ENCODE measurements at places on chromosomes 5 and 9. TPM values are rescaled to one million over a fixed set of nuclear protein-coding genes. Genes with fewer than 3 reads are reported as not detected.
A peak's percentile ranks its signal among the peaks of the same experiment; 100 is the strongest.

- H3K4me1 ChIP-seq: no peaks in the 10 kb centered on the region
- DNase-seq: no peak
- no peaks in the 10 kb centered on the region for H3K36me3 ChIP-seq
- H3K27me3 ChIP-seq: no peaks in the 10 kb centered on the region
These were observed 457.0 kb upstream of the ZNF462 start for GRCh38 chr9:106405871-106406435.

AGXT2 gene
- not detected for total RNA-seq

PKD2L2 gene
- not detected for total RNA-seq

NRARP gene
- 13.0 TPM for total RNA-seq

GRCh38 chr5:180305481-180305880 lies 13.6 kb upstream of the MAPK9 start:
- peaks cover 5% of the 10 kb centered on the region for H3K36me3 ChIP-seq
- no peak overlapping the region for H3K27ac ChIP-seq
- no peaks in the 10 kb centered on the region for H3K27me3 ChIP-seq

LCN2 gene
- total RNA-seq: 9.0 TPM

GRCh38 chr5:176466245-176466871 lies 18.2 kb downstream of the FAF2 start:
- H3K4me3 ChIP-seq: no peak overlapping the region
- H3K27me3 ChIP-seq: no peaks in the 10 kb centered on the region
- DNase-seq: no peak
- no peaks in the 10 kb centered on the region for H3K36me3 ChIP-seq

PCDHA9 gene
- total RNA-seq: 1.2 TPM

GRCh38 chr9:18861609-18862544 lies 171.1 kb downstream of the SAXO1 start:
- no peak overlapping the region for H3K27ac ChIP-seq
- no peaks in the 10 kb centered on the region for H3K36me3 ChIP-seq
- no peak overlapping the region for H3K4me3 ChIP-seq

MEF2C gene
- total RNA-seq: 34.6 TPM

DNA sequence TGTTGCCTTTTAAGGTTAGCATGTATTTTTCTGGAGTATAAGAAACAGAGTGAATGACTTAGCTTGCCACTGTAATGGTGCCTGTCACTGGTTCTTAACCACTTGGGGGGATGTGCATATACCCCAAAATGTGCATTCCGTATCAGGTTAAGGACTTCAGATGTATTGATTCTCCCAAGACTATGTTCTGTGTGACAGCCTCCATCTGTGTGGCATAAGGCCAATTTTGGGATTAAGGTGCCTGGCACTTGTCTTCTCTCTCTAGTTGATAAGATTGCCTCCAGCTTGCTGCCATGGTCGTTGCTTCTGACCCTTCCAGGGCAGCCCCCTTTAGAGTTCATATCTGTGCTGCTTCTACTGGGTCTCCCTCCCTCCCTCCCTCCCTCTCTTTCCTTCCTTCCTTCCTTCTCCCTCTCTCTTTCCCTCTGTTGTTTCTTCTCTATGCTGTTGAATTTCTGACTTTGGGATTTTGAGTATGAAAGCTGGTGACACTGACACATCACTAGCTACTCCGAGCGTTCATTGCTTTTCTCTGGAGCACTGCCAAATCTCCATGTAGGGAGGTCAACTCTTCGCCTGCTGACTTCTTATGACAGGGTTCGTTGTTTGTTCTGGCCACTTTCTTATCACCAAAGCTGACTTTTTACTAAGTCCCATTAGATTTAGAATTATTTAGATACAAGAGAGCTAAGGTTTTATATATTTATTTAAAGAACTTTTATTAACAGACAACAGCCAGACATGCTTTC lies 31.0 kb downstream of the TNFAIP8 start:
- H3K4me3 ChIP-seq: no peak overlapping the region
- H3K4me1 ChIP-seq: peaks cover 23% of the 10 kb centered on the region
- DNase-seq: peak; percentile 32
- H3K27ac ChIP-seq: no peak overlapping the region
- no peaks in the 10 kb centered on the region for H3K36me3 ChIP-seq
- H3K27me3 ChIP-seq: no peaks in the 10 kb centered on the region

DNA sequence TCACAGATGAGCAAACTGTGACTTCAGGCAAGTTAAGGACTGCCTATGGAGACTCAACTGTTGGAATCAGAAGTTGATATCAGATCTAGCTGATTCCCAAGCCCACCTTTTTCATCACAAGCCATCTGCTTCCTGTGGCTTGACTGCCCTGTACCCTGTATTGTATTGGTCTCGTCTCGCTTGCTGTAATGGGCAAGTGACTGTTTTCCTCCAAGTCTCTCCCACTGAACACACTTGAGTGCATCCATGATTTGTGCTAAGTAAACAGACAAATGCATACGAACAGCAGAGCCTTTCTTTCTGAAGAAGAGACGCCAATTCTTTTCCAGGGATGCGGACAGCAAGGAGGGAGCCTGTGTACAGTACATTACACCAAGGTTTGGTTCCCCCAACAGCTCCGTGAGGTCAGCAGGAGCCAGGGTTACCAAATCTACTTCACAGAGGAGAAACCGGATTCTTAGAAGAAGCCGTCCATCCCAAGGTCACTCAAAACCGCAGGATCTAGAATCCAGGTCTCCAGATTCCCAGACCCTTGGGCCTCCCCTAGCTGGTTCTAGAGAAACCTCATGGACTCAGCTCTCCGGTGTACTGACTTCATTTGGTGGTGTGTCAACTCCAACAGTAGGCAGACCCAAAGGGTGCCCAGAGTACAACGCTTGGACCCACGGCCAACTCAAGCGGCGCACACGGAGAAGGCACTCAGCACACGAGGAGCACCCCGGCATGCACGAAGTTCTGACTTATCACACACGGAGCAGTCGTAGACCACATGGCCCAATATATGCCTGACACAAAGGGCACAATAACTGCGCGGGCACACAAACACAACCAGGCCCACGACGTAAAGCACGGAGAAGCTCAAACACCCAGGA lies 1.1 kb downstream of the BAG1 start:
- peaks cover 27% of the 10 kb centered on the region for H3K4me1 ChIP-seq
- peaks cover 56% of the 10 kb centered on the region for H3K36me3 ChIP-seq
- H3K27ac ChIP-seq: peak overlapping the region; percentile 95
- no peaks in the 10 kb centered on the region for H3K27me3 ChIP-seq
- peak overlapping the region; percentile 92 for H3K4me3 ChIP-seq
- DNase-seq: peak; percentile 25

GRCh38 chr9:89433826-89434225 lies 64.1 kb downstream of the SEMA4D start:
- no peaks in the 10 kb centered on the region for H3K27me3 ChIP-seq
- no peak overlapping the region for H3K27ac ChIP-seq
- H3K36me3 ChIP-seq: no peaks in the 10 kb centered on the region
- no peak overlapping the region for H3K4me3 ChIP-seq
- no peak for DNase-seq

GRCh38 chr5:168342985-168343384 lies 51.5 kb downstream of the WWC1 start:
- no peaks in the 10 kb centered on the region for H3K27me3 ChIP-seq
- H3K4me3 ChIP-seq: no peak overlapping the region
- H3K4me1 ChIP-seq: peaks cover 6% of the 10 kb centered on the region
- no peaks in the 10 kb centered on the region for H3K36me3 ChIP-seq
- H3K27ac ChIP-seq: no peak overlapping the region

SH3TC2 gene
- total RNA-seq: 1.4 TPM

DNA sequence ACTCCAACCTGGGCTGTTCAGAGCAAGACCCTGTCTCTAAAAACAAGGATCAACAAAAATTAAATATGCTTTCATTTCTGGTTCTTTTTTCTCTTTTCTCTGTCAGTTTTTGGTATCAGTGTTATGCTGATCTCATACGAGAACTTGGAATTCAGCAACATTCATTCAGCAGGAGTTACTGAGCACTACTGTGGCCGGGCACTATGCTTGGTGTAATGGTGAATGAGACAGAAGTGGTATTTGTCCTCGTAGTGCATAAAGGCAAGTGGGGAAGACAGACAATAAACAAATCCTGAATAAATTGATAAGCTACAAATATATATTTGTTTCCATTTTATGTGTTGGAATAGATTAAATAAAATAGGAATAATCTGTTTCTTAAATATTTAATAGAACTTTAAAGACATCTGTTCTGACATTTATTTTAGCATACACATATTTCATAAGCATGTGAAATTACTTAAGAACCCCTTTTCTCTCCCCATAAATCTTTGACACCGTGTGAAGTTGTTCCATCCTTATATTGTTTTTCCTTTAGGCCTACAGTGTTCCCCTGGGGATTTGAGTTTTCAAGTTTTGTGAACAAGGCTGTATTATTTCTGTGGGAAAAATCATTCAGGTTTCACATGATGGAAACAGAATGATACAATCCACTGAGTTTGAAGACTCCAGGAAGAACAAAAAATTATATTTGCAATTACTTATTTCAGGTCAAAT lies 24.6 kb downstream of the UBAP1 start:
- no peak overlapping the region for H3K27ac ChIP-seq
- no peak for DNase-seq
- no peaks in the 10 kb centered on the region for H3K27me3 ChIP-seq
- H3K4me1 ChIP-seq: peaks cover 17% of the 10 kb centered on the region
- no peak overlapping the region for H3K4me3 ChIP-seq
- peaks cover 12% of the 10 kb centered on the region for H3K36me3 ChIP-seq

- H3K4me1 ChIP-seq: peaks cover 38% of the 10 kb centered on the region
- H3K36me3 ChIP-seq: no peaks in the 10 kb centered on the region
- peak overlapping the region; percentile 83 for H3K4me3 ChIP-seq
- H3K27ac ChIP-seq: peak overlapping the region; percentile 94
- no peaks in the 10 kb centered on the region for H3K27me3 ChIP-seq
- peak; percentile 60 for DNase-seq
These were observed 1.5 kb downstream of the CERT1 start for GRCh38 chr5:75509956-75510355.

DNA sequence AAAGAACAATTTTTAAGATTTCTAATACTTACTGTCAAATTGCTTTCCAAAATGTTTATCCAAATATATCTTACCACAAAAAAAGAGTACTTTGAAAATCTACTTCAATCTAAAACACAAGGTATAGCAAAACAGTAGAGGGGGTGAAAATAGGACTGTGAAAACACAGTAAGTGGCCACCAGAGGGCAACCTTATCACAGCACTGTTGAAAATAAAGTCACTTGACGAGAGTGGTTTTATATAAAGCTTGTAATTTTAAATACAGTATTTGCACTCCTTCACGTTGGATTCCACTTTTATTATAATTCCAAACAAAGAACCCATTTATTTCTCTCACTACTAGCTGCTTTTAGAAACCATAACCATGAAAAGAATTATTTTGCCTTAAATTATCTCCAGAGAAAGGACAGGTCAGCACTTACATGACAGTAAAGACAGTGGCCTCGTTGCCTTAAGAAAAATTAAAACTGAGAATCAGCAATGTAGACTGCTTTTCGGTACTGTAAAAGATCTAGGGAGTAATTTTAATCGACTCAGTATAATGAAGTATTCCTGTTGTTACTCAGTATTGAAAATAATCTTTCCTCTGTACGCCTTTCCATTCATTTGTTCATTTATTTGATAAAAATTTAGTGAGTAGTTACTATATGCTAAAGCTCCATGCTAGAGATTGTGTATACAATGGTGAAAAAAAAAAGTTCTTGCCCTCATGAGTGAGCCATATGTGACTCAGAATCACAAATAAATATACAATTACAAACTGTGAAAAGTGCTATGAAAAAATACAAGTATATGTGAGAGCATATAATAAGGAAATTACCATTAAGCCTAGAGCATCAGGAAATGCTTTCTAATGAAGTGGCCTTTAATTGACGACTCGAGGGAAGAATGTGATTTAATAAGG lies 40.0 kb upstream of the CDK5RAP2 start:
- H3K36me3 ChIP-seq: peaks cover 10% of the 10 kb centered on the region
- no peak overlapping the region for H3K4me3 ChIP-seq
- peaks cover 5% of the 10 kb centered on the region for H3K4me1 ChIP-seq
- H3K27ac ChIP-seq: no peak overlapping the region

PCDHB5 gene
- total RNA-seq: 22.4 TPM

LURAP1L gene
- 27.6 TPM for total RNA-seq

CCNI2 gene
- 0.46 TPM for total RNA-seq

GRCh38 chr5:142545650-142546322 lies 140.1 kb downstream of the FGF1 start:
- H3K4me3 ChIP-seq: no peak overlapping the region
- no peak overlapping the region for H3K27ac ChIP-seq
- no peaks in the 10 kb centered on the region for H3K36me3 ChIP-seq
- no peaks in the 10 kb centered on the region for H3K27me3 ChIP-seq
- DNase-seq: no peak

OMD gene
- total RNA-seq: 4.6 TPM

IFNK gene
- total RNA-seq: not detected

BHMT2 gene
- 0.89 TPM for total RNA-seq

ACTBL2 gene
- not detected for total RNA-seq

- H3K36me3 ChIP-seq: no peaks in the 10 kb centered on the region
- no peaks in the 10 kb centered on the region for H3K4me1 ChIP-seq
- no peak overlapping the region for H3K4me3 ChIP-seq
- no peak for DNase-seq
- no peaks in the 10 kb centered on the region for H3K27me3 ChIP-seq
- H3K27ac ChIP-seq: no peak overlapping the region
These were observed 37.8 kb upstream of the DMXL1 start for GRCh38 chr5:119033135-119033534.

GRCh38 chr5:14597080-14597479 lies 15.5 kb downstream of the OTULINL start:
- H3K36me3 ChIP-seq: peaks cover 3% of the 10 kb centered on the region
- H3K4me3 ChIP-seq: no peak overlapping the region
- DNase-seq: no peak
- H3K27ac ChIP-seq: no peak overlapping the region

GRCh38 chr9:97553841-97554240 lies 52.4 kb downstream of the TMOD1 start:
- H3K27ac ChIP-seq: no peak overlapping the region
- no peaks in the 10 kb centered on the region for H3K27me3 ChIP-seq
- no peak overlapping the region for H3K4me3 ChIP-seq
- no peaks in the 10 kb centered on the region for H3K36me3 ChIP-seq
- no peak for DNase-seq

DNA sequence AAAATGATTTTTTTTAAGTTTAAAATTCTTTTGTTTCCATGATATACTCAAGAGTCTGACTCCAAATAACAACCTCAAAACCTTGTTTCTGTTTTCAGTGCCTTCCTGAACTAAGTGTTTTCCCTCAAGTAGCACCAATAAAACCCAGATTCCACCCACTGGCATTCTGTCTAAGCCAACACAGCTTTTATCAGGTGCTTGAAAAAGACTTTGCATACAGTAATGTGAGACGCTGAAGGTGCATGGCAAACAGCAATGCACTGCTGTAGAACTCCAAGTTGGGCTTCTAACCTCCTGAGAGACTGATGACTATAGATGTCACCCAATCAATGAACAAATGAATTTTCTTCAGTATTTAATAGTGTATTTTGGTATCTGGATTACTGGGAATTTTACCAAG lies 95.7 kb downstream of the NFIB start:
- no peaks in the 10 kb centered on the region for H3K36me3 ChIP-seq
- no peaks in the 10 kb centered on the region for H3K27me3 ChIP-seq
- peaks cover 49% of the 10 kb centered on the region for H3K4me1 ChIP-seq
- no peak for DNase-seq

PWWP2A gene
- 19.6 TPM for total RNA-seq

Data from upper lobe of left lung (tissue), 6 donors.